ENCODE measurements at places on chromosomes 2 and 18.

GRCh38 chr2:41194230-41194629, 742.3 kb upstream of the SLC8A1 start:
- H3K27ac ChIP-seq = no peak overlapping the region
- H3K36me3 ChIP-seq = no peaks in the 10 kb centered on the region
- no peaks in the 10 kb centered on the region for H3K27me3 ChIP-seq
- DNase-seq = no peak
- H3K4me3 ChIP-seq = no peak overlapping the region

DNA sequence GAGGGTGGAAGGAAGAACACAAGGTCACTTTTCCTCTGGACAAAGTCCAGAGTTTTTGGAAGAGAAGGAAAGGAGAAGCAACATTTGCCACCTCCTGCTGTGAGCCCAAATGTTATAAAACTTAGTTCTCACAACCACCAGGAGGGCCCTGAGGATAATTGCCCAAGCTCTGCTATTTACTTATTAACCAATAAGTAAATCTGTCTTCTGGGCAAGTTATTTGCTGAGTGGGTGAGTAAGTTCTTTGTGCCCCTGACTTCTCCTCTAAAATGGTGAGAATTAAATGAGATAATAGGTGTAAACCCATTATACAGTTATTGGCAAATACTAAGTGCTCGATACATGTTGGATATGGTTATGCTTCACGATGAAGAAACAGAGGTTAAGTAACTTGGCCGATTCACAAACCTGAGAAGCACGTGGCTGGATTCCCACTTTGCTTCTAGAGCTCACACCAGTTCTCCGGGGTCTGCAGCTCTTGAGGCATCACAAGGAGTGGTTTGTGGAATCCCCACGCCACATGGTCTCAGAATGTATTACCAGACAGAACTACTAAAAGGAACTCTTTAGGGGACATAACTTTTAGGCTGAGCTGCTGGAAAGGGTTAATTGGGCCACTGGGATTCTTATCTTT, 164.1 kb downstream of the MYCN start:
- no peak for DNase-seq
- H3K36me3 ChIP-seq = no peaks in the 10 kb centered on the region
- no peak overlapping the region for H3K4me3 ChIP-seq
- no peaks in the 10 kb centered on the region for H3K27me3 ChIP-seq
- no peaks in the 10 kb centered on the region for H3K4me1 ChIP-seq

GRCh38 chr18:26073758-26074157, 16.7 kb downstream of the SS18 start:
- peaks cover 11% of the 10 kb centered on the region for H3K4me1 ChIP-seq
- H3K36me3 ChIP-seq = peaks cover 6% of the 10 kb centered on the region
- no peak overlapping the region for H3K4me3 ChIP-seq
- no peaks in the 10 kb centered on the region for H3K27me3 ChIP-seq
- no peak overlapping the region for H3K27ac ChIP-seq
- DNase-seq = no peak

- H3K4me3 ChIP-seq = no peak overlapping the region
- H3K4me1 ChIP-seq = peaks cover 2% of the 10 kb centered on the region
- no peaks in the 10 kb centered on the region for H3K27me3 ChIP-seq
- H3K36me3 ChIP-seq = no peaks in the 10 kb centered on the region
Measured at GRCh38 chr2:174914853-174915760, 90.1 kb downstream of the CHN1 start.

DNA sequence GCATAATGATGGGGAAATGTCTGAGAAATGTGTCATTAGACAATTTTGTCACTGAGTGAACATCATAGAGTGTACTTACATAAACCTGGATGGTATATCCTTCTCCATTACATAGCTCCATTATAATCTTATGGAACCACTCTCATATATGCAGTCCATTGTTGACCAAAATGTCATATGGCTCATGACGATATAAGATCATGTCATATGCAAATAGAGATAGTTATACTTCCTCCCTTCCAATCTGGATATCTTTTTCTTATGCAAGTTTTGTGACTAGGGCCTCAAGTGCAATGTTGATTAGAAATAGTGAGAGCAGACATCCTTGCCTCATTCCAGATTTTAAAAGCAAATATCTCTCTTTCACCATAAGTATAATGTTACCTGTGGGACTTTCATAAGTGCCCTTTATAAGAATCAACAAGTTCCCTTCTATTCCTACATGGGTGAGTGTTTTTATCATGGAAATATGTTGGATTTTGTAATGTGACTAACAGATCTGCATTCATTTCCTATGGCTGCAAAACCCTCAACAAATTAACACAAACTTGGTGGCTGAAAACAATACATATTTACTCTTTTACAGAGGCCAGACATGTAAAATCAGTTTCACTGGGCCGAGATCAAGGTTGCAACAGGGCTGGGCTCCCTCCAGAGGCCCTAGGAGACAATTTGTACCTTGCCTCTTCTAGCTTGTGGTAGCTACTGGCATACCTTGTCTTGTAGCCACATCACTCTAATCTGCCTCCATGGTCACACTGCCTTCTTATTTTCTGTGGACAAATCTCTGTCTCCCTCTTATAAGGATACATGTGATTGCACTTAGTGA, 21.6 kb upstream of the SULT1C4 start:
- H3K4me3 ChIP-seq = no peak overlapping the region
- H3K27me3 ChIP-seq = peaks cover 53% of the 10 kb centered on the region
- no peak for DNase-seq

DNA sequence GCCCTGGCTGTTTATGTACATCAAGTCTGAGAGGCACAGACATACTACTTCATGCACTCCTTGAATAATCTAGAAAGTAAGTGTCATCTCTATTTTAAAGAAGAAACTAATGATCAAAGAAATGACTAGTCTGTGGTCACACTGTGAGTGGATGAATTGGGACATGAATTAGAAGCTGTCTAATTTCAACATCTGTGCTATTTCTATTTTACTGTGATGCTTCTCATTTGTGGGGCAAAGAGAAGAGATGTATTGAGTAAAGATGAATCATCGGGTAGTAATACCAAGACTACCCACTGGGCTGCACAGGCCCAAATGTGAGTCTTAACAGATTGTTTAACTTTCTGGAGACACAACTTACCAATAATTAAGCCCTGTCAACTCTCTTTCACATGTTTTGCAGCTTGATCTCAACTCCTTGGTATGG, 42.4 kb upstream of the MTIF2 start:
- H3K27me3 ChIP-seq = no peaks in the 10 kb centered on the region
- no peak for DNase-seq
- no peak overlapping the region for H3K4me3 ChIP-seq
- no peak overlapping the region for H3K27ac ChIP-seq
- peaks cover 6% of the 10 kb centered on the region for H3K36me3 ChIP-seq

DNA sequence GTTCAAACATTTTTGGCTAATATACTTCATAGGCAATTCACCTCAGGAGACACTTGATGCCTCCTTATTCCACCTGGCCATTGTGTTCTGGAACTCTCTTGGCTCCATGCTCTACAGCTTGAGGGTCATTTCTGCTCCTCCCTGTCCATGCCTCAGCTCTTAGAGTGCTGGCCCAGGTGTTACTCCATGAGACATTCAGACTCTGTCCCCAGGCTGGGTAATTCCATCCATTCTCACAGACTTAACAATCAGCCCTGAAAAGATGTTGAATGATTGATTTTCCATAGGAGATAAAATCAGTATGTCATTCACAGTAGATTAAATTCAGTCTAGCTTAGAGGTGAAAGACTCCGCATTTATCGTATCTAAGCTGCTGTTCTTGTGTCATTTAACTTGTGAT, 168.6 kb upstream of the CWC22 start:
- DNase-seq = no peak
- no peak overlapping the region for H3K4me3 ChIP-seq
- peaks cover 6% of the 10 kb centered on the region for H3K27me3 ChIP-seq
- H3K36me3 ChIP-seq = no peaks in the 10 kb centered on the region

DNA sequence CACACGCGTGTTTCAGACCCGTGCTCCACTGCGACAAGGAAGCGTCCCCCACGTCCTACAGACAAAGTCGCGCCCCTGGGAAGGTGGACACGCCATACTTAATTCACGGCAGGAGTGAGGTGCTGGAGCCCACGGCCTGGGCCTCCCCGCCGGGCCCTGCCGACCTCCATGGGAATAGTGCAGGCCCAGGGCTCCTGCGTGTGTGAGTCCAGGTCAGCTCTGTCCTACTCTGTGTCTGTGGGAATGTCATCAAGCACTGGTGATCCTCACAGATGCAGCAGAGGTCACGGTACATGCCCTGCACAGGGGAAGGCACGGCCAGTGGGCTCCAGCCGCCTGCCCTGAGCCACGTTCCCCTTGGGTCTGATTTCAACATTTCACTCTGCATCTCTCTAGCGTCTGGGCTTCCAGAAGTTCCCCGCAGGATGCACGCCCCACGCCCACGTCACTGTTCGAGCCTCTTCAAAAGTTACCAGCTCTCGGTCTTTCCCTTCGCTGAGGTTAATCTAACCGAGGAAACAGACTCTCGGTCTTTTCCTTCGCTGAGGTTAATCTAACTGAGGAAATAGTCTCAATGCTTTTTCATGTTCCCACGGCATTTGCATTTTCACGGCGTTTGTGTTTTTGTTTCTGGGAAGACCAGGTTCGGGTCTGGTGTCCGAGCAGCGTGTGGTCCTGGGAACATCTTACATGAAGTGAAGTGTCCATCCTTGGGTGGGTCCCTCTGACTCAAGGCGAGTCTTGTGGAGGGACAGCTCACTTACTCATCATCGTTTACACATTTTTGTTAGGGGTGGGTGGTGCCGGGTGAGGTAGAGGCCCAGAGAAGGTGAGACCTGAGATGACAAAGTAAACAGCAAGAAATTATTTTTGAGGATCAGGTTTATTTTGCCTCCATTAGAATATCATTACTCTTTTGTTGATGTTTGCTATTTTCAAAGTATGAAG, 157.3 kb upstream of the ALKAL2 start:
- H3K4me1 ChIP-seq = peaks cover 3% of the 10 kb centered on the region
- no peak for DNase-seq
- no peak overlapping the region for H3K27ac ChIP-seq
- H3K36me3 ChIP-seq = no peaks in the 10 kb centered on the region
- peaks cover 10% of the 10 kb centered on the region for H3K27me3 ChIP-seq

DNA sequence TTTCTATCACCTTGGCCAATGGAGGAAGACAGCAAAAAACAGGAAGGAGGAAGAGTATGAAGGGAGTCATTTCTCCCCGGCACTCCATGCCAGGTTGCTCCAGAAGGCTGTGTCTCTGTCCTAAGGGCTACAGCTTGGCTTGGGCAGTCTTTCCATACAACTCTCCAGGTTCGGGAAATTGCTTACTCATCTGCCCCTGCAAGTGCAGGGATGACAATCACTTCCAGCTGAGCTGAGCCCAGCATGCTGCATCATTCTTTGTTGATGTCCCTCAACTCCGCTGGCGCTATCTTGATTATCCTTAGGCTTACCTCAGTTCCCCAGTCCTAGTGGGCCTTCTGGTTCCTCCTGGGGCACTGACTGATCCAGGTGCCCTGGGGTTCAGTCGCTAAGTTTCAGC, 86.9 kb upstream of the COPS8 start:
- no peak for DNase-seq
- no peaks in the 10 kb centered on the region for H3K36me3 ChIP-seq
- H3K4me3 ChIP-seq = no peak overlapping the region
- H3K27ac ChIP-seq = no peak overlapping the region

- peaks cover 12% of the 10 kb centered on the region for H3K27me3 ChIP-seq
- no peak overlapping the region for H3K4me3 ChIP-seq
- no peaks in the 10 kb centered on the region for H3K4me1 ChIP-seq
- no peak for DNase-seq
- H3K36me3 ChIP-seq = no peaks in the 10 kb centered on the region
Measured at GRCh38 chr2:31556940-31557339, 23.8 kb downstream of the SRD5A2 start.

DNA sequence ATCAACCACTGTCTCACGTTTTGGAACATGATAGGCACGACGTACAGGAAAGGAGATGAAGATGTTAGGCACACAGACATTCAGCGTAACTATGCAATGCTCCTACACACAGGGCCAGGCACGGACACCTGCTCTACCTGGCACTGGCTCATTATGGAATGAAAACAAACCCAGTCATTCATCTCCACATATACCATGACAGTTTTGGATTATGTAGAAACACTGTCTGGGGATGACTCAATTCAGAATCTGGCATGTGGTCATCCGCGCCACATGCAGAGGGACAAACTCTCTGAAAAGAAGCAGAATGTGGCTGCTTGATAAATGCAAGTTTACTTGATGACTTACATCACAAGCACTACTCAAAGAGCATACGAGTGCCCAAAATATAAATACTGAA, 29.5 kb upstream of the NFU1 start:
- H3K27ac ChIP-seq = no peak overlapping the region
- H3K36me3 ChIP-seq = peaks cover 8% of the 10 kb centered on the region
- peaks cover 16% of the 10 kb centered on the region for H3K4me1 ChIP-seq
- no peak for DNase-seq
- no peaks in the 10 kb centered on the region for H3K27me3 ChIP-seq

GRCh38 chr2:54038835-54039234, 68.0 kb upstream of the PSME4 start:
- DNase-seq = no peak
- H3K4me3 ChIP-seq = no peak overlapping the region
- no peaks in the 10 kb centered on the region for H3K27me3 ChIP-seq
- peaks cover 2% of the 10 kb centered on the region for H3K4me1 ChIP-seq
- H3K27ac ChIP-seq = no peak overlapping the region
- H3K36me3 ChIP-seq = peaks cover 3% of the 10 kb centered on the region

- no peaks in the 10 kb centered on the region for H3K27me3 ChIP-seq
- peak overlapping the region; percentile 25 for H3K4me3 ChIP-seq
- H3K36me3 ChIP-seq = peaks cover 7% of the 10 kb centered on the region
- peak overlapping the region; percentile 84 for H3K27ac ChIP-seq
- H3K4me1 ChIP-seq = peaks cover 28% of the 10 kb centered on the region
- DNase-seq = no peak
Measured at GRCh38 chr2:43559391-43560230, 36.2 kb downstream of the THADA start.

GRCh38 chr18:36095936-36096519, 28.7 kb upstream of the RPRD1A start:
- no peak for DNase-seq
- no peak overlapping the region for H3K27ac ChIP-seq
- H3K27me3 ChIP-seq = peaks cover 10% of the 10 kb centered on the region
- H3K36me3 ChIP-seq = peaks cover 2% of the 10 kb centered on the region
- H3K4me1 ChIP-seq = peaks cover 11% of the 10 kb centered on the region

- H3K27ac ChIP-seq = no peak overlapping the region
- no peaks in the 10 kb centered on the region for H3K36me3 ChIP-seq
- DNase-seq = no peak
- H3K4me1 ChIP-seq = peaks cover 18% of the 10 kb centered on the region
- H3K27me3 ChIP-seq = no peaks in the 10 kb centered on the region
Measured at GRCh38 chr2:39390216-39390615, 46.9 kb downstream of the MAP4K3 start.

GRCh38 chr18:36152781-36153180, 23.1 kb downstream of the ELP2 start:
- H3K4me1 ChIP-seq = peaks cover 16% of the 10 kb centered on the region
- peaks cover 17% of the 10 kb centered on the region for H3K36me3 ChIP-seq
- H3K4me3 ChIP-seq = no peak overlapping the region
- no peak for DNase-seq
- H3K27ac ChIP-seq = no peak overlapping the region
